Jurkat, Clone E6-1 (cell line): ENCODE measurements at places on chromosomes 7 and 10.

- no peak for DNase-seq
These were observed 122.5 kb upstream of the CDK13 start for GRCh38 chr7:39827571-39827970.

DNA sequence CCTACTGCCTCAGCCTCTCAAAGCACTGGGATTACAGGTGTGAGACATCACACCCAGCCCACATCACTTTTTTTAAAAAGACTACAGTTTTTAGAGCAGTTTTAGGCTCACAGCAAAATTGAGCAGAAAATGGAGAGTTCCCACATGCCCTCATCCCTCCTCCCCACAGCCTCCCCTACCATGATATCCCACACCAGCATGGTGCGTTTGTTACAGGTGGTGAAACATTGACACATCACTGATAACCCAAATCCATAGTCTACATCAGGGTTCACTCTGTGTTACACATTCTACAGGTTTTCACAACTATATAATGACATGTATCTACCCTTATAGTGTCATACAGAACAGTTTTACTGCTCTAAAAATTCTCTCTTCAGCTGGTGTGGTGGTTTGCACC is 24.3 kb upstream of the TOMM7 start:
- no peak for DNase-seq

DNA sequence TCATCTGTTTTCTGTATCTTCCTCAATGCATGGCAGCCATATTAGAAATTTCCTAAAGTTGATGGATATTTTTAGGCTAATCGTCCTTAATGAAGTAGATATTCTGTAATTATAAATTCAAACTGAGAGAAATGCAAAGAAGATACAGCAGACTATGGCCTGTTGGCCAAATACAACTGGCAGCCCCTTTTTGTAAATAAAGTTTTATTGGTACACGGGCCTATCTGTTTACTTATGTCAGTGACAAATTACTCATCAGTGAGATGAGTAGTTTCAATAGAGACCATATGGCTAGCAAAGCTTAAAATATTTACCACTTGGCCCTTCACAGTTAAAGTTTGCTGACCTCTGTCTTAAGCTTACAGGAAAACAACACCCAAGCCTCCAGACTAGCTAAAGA is 112.3 kb downstream of the HTR7 start:
- no peak for DNase-seq

GRCh38 chr7:15303357-15303756 is 258.5 kb downstream of the AGMO start:
- no peak for DNase-seq

- DNase-seq: peak; percentile 60
These were observed 90.1 kb upstream of the NFE2L3 start for GRCh38 chr7:26061678-26062603.

GRCh38 chr10:34716958-34717357 is 98.1 kb downstream of the PARD3 start:
- DNase-seq: peak; percentile 45

- DNase-seq: no peak
These were observed 1.2 kb downstream of the BMI1 start for GRCh38 chr10:22321924-22322640.

GRCh38 chr10:97538411-97538810 is 34.2 kb upstream of the ANKRD2 start:
- no peak for DNase-seq

- DNase-seq: no peak
These were observed 353.6 kb downstream of the PTEN start for GRCh38 chr10:88216976-88217375.

DNA sequence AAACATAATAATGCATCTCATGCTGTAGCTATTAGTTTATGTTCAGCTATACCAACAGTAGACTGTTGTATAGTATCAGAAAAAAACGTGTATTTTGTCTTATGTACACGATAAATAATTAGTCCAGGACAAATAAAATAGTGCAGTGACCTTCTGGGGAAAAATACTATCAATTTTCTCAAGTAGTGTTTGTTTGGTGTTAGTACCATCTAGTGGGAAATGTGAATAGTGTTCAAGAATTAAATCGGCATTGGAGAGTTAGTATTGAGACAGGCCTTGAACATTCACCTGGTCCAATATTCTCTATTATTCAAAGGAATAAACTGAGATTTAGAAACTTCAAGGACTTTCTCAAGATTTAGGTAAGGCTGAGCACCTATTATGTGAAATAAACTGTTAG is 21.7 kb upstream of the OR2A5 start:
- DNase-seq: no peak
